ENCODE measurements at places on chromosomes 3 and 15.

DNA sequence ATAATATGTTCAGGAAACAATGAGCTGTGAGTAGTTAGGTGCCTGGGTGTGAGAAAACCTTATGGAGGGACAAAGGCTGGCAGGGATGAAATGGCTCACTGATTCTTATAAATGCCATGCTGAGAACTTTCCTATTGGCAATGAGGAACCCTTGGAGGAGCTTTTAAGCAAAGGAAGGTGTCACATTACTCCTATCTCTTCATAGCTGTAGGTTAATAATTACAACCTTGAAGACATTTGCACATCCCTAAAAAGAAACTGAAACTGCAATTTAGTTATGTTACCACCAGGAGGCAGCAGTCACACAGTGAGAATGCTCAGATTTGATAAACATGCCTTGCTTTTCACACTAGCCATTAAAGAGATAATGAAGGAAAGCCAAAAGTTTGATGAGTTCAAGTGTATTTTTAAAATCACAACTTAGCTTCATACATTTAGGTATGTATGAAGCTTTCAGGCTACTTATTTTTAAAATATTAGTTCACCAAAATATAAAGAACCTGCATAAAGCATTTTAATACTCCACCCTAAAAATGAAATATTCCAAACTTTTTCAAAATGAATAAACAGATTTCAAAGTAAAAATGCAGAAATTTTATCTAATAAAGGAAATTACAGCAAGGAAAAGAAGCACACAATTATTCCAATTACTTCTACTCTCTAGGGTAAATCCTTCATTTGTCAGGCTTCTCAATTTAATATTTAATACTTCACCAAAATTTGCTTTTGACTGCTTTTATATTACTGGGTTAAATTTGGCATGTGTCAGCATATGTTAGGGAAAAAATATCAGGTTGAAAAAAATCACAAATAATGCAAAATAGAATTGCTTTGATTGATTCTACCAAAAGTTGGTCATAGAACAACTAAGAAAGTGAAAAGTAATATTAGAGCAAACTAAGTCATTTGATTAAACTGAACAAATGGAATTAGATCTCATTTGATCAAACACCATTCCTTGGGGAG is 136.9 kb upstream of the SLC2A2 start:
- DNase-seq, result no peak

- no peak for DNase-seq
These were observed 3.2 kb downstream of the UBE3A start for GRCh38 chr15:25435474-25436243.

DNA sequence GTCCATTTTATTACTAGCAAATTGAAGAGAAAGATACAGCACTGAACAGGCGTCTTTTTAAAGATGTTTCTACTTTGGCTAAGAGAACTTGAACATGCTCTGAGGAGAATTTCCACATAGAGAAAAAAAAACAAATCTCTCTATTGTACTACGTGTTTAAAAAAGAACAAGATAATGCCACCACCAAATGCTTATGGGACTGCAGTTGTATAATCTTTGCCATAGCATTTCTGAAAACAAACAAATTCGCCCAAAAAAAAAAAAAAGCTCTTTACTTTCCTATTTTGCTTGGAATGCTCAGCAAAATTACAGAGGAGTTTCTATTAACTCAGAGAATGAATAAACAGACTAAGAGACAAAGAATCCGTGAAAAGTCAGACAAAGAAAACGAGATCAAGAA is 114.2 kb downstream of the CNTN3 start:
- DNase-seq, result no peak

DNA sequence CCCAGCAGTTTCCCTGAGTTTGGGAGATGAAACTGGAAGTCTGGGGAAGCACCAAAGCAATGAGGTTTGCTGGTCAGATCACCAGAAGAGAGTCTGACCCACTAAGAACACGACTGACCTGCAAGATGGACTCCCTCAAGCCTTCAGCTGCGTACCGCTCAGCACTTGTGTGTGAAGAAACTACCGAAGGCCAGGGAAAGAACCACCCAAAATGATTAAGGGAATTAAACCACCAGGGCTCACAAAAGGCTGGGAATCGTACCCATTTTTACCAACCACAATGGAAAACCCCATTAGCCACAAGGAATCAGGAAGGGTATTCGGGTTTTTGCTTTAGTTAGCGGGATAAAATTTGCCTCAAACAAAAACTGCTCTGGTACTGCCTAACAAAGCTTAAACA is 21.6 kb downstream of the ATP13A3 start:
- DNase-seq, result no peak

- DNase-seq, result no peak
These were observed 150.8 kb downstream of the MEGF11 start for GRCh38 chr15:66102563-66103292.

- no peak for DNase-seq
These were observed 4.3 kb downstream of the SNX33 start for GRCh38 chr15:75651810-75652543.

DNA sequence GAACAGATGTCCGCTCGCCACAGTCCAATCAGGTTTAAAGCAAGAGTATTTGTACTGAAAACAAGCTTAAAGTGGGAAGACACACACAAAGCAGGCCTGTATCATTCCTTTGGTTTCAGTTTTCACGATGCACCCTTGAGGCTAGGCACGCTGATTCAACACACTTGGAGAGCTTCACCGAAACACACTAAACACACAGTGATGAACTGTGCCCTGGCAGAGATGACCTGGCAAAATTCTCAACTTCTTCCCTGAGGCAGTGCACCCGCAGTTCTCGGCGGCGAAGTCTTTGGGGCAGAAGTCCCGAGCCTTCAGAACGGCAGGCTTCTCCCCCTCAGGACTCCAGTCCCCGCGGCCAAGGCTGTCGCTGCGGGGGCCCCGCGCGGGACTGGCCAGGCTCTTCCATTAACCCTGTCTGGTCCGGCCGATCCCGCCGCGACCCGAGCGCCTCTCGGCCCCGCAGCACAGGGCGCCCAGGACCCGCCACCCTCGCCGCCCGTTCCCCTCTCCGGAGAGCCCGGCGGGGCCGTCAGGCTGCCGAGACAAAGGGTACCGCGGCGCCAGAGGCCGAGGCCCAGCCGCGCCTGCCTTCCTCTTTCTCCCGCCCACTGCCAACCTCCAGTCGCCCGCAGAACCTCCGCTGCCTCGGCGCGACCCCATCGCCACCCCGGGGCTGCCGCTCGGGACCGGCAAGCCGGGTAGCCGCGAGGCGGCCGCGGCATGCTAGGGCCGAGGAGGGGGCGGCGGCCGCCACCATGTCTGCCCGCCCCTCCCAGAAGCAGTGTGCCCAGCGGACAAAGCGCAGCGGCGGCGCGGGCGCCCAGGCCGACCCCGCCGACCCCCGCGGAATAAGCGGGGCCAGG is 792 bp downstream of the GABPB1 start:
- DNase-seq, result peak; percentile 31

DNA sequence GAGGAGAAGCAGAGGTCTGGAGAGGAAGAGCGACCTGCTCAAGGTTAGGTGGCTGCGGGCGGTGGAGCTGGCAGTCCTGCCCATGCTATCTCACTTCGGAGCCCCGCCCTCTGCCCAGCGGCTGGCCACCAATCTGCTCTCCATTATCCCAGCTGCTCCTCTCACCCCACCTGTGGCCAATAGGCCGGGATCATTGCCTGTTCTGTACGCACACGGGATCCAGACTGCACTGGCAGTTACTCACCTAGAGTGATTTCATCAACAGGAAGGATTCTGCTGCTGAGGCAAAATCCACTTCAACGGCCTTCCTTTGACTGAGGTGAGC is 100.6 kb downstream of the TLE3 start:
- no peak for DNase-seq

DNA sequence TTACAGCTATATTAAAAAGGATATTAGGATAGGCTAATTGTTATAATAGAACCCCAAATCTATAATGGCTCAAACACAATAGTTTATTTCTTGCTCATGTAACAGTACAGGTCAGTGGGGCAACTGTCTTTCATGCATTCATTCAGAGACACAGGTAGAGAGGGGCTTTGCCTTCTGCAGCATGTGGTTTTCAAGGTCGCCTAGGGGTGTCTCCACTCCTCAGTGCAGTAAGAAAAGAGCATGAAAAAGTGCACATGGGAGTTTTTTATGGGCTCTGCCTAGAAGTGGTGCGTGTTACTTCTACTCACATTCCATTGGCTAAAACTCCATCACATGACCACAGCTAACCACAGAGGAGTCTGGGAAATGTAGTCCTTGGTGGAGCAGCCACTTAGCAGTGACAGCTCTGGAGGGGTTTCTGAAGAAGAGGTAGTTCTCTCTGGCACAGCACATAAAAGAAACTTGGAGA is 1.8 kb downstream of the ZBTB38 start:
- DNase-seq, result peak; percentile 60

DNA sequence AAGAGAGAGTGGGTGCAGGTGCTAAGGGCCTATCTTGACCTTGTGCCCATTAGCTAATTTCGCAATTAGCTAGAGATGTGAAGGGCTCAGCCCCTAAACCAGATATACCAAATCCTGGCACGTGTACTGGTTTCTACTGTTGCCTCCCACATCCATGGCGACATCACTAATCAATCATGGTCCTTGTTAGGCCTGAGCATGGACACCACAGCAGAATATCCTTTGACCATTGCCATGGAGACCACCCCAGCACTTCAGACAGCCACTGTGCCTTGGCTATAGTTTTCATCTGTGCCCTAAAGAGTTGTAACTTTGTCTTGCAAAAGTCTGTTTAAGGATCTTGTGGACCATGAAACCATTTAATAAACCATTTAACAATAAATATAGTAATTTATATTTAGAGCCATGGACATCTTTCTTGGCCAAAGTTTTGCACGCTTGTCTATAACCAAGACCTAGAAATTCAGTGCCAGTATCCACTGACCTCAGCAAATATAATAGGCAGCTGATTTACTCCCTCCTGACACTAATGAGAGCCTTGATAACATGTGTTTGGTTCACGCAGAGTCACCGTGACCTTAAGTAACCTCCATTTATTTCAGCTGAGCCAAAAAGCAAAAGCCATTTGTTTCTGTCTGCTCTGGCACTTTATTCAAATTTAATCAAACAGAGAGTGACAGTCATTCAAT is 43.4 kb downstream of the COLQ start:
- no peak for DNase-seq

DNA sequence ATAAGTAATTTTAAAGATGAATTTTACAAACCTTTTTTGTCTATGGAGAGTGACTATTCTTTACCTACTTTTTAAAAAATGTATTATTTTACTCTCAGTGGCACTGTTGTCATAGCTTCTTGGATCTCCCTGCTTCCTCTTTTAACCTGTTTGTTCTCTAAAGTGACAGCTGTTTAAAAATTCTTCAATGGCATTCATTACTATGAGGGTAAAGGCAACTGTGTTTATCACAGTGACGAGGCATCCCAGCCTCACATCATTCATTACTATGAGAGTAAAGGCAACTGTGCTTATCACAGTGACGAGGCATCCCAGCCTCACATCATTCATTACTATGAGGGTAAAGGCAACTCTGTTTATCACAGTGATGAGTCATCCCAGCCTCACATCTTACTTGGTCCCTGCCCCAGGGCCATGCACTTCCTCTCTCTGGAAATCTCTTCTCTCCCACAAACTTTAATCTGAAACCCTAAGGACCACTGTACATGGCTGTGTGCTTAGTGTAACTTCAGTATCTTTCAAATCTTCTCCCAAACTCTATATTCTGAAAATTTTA is 101.7 kb upstream of the ZNF717 start:
- DNase-seq, result no peak

DNA sequence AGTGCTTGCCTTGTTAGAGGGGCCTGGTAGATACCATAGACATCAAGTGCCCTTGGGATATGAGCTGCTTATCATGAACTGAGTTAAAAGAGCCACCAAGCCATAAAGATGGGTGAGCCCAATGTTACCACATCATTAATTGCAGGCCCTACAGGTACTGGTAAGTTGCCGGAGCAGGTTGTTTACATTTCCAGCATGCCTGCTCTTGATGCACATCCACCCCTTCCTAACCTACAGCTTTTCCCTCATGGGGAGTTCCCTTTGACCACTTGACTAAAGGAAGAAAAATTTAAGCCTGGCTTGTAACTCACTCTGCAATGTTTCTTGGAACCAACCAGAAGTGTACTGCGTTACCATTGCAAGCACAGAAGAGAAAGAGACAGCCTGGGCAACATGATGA is 24.7 kb upstream of the ULK4 start:
- no peak for DNase-seq

GRCh38 chr3:171811295-171811912 is 1.1 kb upstream of the PLD1 start:
- no peak for DNase-seq

DNA sequence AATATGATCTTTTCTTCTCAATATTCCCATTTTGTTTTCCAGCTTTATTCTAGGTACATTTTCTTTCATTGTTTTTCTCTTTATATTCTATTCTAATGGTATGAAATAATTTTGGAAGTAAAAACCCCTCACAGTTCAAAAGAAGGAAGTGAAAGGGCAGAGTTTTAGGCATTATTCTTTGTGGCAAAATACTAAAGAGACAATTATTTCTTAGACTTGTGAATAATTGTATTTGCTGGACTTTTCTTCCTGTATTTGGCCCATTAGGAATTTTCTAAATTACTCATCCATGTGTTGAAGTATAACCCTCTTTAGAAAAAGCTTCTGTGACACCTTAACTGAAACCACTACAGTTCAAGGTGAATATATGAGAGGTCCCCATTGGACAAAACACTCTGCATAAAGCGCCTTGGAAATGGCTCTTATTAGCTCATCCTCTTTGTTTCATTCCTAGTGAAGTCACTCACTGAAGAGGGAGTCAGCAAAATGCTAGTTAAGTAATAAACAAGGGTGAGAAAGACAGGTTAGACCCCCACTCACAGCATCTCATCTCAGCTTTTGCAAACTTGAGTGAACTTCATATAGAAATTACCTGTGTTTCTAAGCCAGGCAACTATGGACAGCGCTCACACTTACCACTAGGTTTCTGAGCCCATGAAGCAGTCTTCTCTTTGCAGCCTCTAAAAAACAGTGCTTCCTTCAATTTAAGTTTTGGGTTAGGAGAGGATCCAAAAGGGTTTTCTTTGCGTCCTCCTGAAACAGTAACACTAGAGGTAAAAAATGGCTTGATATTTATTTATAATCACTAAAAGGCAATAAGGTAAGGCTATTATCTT is 327.5 kb downstream of the ARPP21 start:
- DNase-seq, result no peak

DNA sequence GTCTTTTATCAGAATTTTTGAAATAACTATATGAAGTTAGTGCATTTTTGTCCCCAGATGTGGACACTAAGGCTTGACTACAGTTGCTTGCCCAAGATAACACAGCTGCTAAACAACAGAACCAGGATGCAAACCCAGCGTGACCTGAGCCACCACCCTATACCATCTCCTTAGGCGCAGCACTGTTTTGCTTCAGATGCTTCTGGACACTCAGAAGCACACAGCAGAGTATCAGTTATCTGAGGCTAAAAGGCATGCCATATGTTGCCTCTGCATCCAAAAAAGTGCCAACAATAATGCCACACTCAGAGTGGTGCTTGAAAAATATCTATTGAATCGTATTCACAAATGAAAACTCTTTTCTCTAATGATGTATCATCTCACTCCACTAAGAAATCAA is 24.5 kb downstream of the KCNMB2 start:
- DNase-seq, result no peak

- no peak for DNase-seq
These were observed 21.5 kb downstream of the SSUH2 start for GRCh38 chr3:8622873-8623691.

- DNase-seq, result no peak
These were observed 49.7 kb upstream of the SCAANT1 start for GRCh38 chr3:63961891-63962290.

GRCh38 chr3:138653567-138653966 is 45.0 kb downstream of the FAIM start:
- no peak for DNase-seq
